Effector CD8-positive, alpha-beta T cell (primary cell): ENCODE measurements at places on chromosomes 7 and 10.

DNA sequence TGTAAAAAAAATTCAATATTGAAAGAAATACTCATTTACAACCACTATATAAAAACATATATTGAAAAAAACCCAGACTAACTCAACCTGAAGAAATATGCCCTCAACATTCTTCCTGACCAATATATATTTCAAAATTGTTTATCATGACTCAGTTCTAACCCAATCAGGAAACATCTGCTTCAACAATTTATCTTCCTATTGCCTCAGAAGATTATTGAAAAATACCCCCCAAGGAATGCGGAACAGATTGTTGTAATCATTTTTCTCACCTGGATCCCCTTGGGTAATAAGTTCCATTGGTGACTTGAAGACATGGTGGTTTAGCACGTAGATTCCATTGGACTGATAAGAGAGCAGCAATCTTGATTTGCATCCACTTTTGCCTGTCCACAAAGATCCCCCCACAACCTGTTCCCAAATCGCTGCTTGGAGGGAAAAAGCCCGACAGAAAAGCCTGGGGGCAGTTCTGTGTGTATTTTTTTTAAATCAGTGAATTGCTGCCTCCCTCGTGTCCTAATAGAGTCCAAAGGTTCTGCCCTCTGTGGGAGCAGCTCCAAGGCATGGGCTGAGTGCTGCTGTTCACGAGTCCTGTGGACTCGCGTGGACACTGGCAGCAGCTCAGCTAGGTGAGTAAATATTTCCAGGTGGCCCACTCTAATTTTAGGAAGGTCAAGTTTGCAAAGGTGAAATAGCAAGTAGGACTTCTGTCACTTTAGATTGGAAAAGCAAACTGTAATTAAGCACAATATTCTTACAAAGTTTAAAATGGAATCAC is 5.9 kb upstream of the INHBA start:
- no peak for DNase-seq

DNA sequence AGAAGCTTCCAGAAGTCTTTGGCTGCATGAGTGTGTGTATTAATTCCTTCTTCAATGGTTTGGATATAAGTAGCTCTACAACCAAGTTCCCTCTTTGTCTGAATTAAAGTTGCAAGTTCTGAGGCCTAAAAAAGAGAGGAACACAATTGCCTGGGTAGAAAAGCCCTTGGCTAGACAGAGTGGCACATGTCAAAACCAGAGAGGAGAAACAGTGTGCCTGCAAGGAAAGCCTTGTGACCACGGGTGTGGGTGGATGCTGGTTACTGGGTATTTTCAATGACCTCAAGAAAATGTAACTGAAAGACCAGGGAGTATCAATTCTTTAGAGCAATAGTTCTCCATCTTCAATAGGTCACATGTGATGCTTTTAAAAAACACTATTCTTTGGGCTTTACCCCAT is 148.3 kb downstream of the SVIL start:
- DNase-seq = no peak

- DNase-seq = no peak
These were observed 308.4 kb upstream of the POM121L12 start for GRCh38 chr7:52726986-52727385.

GRCh38 chr7:75732764-75733630 is 5.7 kb downstream of the HIP1 start:
- no peak for DNase-seq

- DNase-seq = no peak
These were observed 189.7 kb downstream of the ACTR3B start for GRCh38 chr7:152949253-152949652.

DNA sequence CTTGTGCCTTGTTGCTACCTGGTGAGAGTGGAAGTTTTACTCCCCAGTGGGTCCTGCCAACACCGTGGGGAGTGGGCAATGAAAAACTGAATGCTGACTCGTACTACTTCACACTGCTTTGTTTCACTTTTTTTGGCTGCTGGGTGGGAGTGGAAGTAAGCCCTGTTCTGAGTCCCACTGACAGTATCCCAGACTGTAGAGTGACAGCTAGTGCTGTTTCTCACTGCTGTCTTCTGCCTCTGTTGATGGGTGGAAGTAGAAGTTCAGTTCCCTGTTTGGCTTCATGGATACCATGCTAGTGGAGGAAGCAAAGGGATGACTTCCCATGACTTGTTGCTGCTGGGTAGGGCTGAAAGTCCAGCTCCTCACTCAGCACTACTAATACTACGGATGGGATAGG is 98.4 kb downstream of the STK31 start:
- DNase-seq = no peak

DNA sequence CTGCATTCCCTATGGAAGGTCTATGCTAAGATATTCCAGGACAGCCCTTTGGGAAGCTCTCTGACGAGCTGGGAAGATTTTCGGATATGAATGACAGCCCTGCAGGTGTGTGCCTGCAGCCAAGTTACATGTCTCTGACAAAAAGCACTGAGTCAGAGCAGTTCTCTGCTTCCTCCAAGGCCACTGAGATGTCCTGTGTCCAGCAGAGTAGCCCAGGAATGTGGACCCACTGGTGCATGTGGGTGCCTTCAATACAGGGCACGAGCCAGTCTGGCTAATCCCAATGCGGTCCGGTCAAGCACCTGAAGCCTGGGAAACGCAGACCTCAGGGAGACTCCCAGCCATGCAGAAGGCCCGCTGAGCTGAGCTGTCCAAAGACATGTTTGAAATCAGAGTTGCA is 565.7 kb downstream of the TCERG1L start:
- no peak for DNase-seq

DNA sequence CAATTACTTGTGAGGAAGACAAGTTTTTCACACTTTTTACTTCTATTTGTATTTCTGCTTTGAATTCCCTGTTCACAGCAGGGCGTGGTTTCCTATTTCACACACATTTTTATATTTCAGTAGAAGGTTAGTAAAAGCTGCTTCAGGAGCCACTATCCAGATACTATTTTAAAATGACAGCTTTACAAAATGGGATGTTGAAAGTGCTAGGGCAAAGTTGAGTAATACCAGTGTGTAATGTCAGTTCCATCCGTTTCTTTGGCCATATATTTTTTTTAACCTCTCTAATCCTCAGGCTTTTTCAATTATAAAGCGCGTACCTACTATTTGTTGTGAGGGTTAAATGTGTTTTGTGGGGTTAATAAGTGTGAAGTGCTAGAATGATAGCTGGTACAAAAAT is 276.6 kb downstream of the GPR158 start:
- DNase-seq = no peak

DNA sequence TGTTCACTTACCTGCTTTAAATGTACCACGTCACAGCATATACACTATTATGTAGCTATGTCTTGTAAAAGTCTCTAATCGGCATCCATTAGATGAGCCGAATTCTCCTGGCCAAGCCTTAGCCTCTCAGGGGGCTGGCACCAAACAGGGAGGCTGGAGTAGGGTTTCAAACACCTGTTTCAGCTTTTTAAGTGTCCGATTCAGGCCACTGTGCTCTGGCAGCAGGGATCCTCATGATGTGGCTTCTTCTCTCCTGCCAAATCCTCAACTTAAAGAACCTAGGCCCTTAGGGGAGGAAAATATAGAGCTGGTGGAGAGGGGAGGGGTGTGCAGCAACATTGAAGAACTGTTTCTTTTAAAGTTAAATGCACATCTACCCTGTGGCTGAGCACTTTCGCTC is 68.5 kb upstream of the NFKB2 start:
- no peak for DNase-seq

DNA sequence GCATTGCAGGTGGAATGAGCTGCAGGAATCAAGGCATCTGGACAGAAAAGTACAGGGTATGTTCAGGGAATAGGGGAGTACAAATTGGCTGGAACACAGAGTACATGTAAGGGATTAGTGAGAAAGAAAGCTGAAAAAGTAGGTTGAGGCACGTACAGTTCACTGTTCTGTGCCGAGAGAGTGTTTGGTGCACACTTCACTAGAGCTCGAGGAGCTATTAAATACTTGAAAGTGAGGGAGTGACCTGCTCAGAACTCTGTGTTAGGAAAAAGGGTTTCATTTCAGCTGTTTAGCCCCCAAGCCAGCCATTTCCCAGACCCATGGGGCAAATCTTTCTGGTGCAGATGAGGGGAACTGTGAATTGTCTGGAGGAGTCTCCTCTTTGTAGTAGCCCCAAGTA is 115.2 kb downstream of the TBXAS1 start:
- DNase-seq = no peak

DNA sequence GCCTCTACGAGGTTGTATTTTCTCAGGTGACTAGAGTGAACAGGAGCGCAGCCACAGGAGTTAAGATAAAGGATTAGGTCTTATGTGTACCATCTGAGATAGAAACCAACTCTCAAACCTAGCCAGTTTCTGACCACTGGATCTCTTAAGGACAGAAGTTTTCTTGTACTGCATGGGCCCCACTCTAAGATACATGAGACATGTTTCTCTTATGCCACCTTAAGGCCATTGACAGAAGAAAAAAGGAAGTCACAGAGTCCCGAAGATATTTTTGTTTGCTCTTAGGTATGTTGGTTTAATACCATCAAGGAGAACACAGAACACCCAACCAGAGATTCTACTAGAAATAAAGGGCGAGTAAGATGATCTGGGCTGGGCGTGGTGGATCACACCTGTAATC is 335.8 kb downstream of the FRMD4A start:
- no peak for DNase-seq

- DNase-seq = no peak
These were observed 63.7 kb upstream of the IL6 start for GRCh38 chr7:22663357-22663718.

- DNase-seq = no peak
These were observed 4.5 kb upstream of the IQUB start for GRCh38 chr7:123538897-123539296.

GRCh38 chr10:113169853-113170460 is 219.9 kb downstream of the TCF7L2 start:
- no peak for DNase-seq

GRCh38 chr7:106865130-106866041 is at the start of gene PIK3CG:
PIK3CG (plus strand) TSS chr7:106865282; CDS start chr7:106867562, 2,280 bp downstream.
- no peak for DNase-seq

DNA sequence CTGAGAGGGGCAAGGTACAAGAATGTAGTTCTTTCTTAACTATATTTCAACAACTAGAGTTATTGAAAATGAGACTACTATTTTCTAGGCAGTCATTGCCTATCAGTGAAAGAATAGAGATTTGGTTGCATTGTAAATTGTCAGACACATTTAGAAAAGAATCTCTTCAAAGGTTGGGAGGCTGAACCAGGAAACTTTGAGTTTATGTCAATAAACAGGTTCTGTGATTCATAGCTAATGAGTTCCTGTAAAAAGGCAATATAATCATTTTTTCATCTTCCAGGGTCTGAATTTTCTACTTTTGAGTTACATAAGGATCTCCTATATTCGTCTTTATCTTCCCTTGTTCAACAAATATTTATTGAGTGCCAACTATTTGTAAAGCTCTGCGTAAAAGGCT is 47.1 kb downstream of the MAGI2 start:
- no peak for DNase-seq

- DNase-seq = no peak
These were observed 167.9 kb downstream of the FRMD4A start for GRCh38 chr10:14162629-14163344.

- no peak for DNase-seq
These were observed 930 bp downstream of the GARIN1A start for GRCh38 chr7:128672927-128673517.

DNA sequence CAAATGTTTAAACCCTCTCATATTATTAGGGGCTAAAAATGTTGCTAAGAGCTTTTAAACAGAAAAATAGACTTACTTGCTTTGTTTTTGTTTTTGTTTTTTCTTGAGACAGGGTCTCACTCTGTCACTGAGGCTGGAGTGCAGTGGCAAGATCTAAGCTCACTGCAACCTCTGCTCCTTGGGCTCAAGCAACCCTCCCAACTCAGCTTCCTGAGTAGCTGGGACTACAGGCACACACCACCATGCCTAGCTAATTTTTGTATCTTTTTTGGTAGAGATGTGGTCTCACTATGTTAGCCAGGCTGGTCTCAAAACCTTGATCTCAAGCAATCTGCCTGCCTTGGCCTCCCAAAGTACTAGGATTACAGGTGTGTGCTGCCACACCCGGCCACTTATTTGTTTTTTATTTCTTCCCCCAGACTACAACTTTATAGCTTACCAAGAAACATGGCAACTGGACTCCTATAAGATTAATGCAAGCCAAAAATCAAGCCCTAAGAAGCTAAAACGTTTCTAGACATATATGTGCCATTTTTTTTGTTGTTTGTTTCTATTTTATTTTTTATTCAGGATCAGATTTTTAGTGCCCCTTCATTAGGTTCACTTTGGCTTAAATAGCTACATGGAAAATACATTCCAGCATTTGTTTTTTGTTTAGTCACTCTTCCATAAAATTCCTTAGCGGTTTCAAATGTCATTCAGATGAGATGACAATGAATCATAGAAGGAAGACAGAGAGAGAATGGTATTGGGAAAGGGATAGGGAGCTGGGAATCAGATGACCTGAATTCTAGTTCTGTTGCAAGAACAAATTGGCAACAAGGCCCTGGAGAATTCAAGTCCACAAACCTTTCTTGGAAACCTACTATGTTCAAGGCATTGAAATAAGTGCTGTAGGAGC is 163.4 kb upstream of the MKLN1 start:
- DNase-seq = no peak

- DNase-seq = no peak
These were observed 52.4 kb upstream of the SEMA3C start for GRCh38 chr7:80971225-80971624.

DNA sequence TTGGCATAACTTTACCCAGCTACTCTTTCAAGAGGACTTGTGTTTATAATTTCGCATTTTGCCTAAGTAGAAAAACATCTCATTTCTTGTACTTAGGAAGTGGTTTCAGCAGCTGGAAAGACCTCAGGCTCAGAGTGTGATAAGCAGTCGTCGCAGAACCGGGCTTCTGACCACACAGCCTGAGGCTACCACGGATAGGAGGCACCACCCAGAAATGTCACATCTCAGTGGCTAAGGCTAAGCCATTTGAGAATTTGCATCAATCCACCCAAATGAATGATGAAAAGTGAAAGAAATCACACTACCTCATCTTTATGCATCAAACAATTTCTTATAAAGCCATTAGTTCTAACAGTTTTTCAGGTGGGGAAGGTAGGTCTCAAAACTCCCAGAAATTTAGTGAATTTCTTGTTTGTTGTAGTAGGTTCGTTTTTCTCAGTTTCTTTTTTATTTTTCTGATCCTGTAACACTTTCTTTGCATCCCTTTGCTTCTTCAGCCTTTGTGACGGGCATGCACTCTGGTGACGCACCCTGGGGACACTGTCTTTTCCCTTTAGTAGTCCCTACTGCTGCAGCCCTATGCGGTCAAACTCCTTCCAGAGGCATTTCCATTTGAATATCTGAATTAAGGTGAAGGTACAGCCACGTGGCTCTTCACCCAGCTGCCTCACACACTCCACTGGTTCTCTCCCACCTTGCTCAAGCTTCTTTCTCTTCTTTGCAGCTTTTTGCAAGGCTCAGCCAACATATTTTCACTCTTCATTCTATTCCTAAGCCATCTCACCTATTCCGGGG is 68.5 kb downstream of the MAP3K8 start:
- no peak for DNase-seq
